ENCODE measurements at places on chromosomes 12 and 14.

DNA sequence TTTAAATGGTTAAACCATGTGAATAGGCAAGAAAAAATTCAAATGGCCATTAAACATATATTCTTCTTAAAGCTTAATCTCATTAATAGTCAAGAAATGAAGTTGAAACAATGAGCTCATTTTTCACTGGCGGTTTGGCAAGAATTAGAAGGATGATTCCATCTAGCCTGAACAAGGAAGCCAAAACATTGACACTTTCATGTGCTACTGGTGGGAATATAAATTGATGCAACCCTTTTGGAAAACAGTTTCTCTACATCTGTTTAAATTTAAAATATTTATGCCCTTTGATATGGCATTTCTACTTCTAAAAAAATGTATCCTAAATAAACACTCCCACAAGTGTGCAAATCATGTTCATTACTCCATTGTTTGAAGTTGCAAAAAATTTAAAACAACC, 174.7 kb upstream of the HIF1A start:
- no peak for ATAC-seq

GRCh38 chr14:88245321-88245720, 77.7 kb downstream of the KCNK10 start:
- peak; percentile 99 for ATAC-seq

GRCh38 chr12:65139389-65139788, 18.3 kb upstream of the WIF1 start:
- ATAC-seq = no peak

DNA sequence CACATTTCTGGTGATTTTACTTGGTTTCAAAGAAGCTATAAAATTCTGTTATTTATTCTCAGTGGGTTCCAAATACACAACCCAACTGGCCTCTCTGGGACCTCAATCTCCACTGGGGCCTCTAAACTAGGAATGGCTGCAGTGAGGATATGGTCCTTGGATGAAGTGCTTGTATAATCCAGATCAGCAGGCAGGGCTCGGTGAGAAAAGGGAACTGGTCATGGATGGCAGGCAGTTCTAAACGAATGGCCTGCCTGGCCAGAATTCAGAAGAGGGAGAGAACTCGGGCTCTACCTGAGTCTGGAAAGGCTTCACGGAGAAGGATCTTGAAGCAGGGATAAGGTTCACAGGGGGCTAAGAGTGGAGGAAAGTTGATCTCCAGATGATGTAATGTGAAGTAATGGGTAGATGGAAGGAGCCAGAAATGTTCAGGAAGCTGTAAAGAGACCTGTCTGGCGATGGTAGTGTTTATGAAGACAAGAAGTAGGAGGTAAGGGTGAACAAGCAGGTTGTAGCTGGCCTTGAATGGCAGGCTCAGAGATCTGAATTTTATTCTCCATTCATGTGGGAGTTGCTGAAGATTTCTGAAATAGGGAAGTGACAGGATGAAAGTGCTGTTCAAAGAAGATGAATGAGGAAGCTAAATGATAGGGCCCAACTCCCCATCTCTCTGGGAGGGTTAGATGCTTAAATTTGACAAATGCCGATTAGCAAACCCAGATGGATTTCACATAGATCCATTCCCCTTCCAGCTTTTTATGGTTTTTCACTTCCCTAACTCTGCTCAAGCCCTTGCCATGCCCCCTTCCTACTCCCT, 31.5 kb upstream of the ANO6 start:
- no peak for ATAC-seq

GRCh38 chr12:68306564-68306963, 25.6 kb downstream of the MDM1 start:
- ATAC-seq = no peak
